Activated CD4-positive, alpha-beta T cell treated with anti-CD3 and anti-CD28 coated beads, Interleukin-2, amount 10 ng/mL, durations not matched to agents 24 days and 14 days (primary cell): ENCODE measurements at places on chromosomes 5 and 9.

GRCh38 chr5:104128348-104128747 lies 565.8 kb upstream of the NUDT12 start:
- DNase-seq, result no peak

GRCh38 chr5:132012371-132013005 lies 1.0 kb upstream of the ACSL6 start:
- DNase-seq, result peak; percentile 77

GRCh38 chr5:15420201-15420600 lies 79.8 kb upstream of the FBXL7 start:
- DNase-seq, result no peak

GRCh38 chr5:62066761-62067277 lies 239.2 kb upstream of the KIF2A start:
- DNase-seq, result no peak

DNA sequence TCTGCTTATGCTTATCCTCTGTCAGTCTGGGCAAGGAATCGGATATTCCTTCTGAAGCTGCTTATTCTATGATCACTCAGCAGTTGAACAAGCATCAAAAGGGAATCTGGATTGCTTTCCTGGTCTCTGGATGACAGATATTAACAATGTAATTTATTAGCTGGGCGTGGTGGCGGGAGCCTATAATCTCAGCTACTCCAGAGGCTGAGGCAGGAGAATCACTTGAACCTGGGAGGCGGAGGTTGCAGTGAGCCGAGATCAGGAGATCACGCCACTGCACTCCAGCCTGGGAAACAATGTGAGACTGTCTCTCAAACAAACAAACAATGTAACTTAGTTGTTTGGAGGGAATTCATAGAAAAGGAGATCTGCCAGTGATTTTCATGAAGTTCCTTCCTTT lies 45.4 kb downstream of the DMRT1 start:
- DNase-seq, result no peak
